NCI-H1105 treated with DMSO at 0.1 percent for 48 hours (cell line): ENCODE measurements at places on chromosomes 7 and 10.

DNA sequence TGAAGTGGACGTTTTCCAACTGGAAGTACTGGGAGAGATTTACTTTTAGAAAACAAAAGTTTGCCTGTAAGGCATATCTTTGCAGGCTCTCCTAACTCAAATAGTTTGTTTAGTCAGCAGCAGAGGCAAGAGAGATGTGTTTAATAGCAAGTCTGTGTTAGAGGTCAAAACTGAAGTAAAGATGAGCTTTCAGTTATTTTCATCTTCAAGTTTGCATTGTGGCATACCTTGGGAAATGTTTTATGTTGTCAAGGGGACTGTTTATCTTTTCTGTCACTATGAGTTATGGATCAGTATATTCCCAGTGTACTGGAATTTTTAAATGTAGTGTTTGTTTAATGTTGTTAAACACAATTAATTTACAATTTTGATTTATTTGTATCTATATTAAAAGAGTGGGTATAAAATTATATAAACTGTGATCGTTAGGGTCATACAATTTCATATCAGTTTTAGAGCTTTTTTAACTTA, 169.7 kb upstream of the PPP1R3A start:
- no peak for DNase-seq

GRCh38 chr10:47424231-47424630, 40.1 kb upstream of the ZNF488 start:
- DNase-seq = no peak

DNA sequence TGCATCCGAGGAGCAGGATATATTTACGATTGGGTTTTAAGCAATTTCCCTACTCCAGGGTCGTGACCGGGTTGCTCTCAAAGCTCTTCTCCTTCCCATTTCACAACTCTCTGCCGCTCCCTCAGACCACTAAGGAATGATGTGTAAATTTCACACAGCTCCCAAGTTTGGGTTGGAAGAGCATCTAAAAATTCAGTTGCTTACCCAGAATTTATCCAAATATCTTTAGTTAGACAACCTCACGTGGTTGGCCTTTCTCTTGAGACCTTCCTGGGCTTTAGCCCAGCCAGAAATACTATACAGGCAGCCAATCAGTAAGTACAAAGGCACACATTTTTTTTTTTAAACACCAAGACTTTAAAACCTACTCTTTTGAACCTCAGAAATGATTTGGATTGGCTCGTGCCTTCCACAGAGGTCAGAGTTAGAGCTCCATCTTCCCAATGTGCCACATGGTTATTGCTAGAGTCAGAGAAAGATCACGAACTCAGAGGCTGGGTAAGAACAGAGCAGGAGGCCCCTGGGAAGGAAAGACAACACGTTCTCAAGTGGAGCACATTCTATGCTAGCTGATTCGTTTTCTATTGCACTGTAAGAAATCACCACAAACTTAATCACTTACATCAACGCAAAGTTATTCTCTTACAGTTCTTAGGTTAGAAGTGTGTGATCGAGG, 335.4 kb upstream of the MGMT start:
- no peak for DNase-seq

DNA sequence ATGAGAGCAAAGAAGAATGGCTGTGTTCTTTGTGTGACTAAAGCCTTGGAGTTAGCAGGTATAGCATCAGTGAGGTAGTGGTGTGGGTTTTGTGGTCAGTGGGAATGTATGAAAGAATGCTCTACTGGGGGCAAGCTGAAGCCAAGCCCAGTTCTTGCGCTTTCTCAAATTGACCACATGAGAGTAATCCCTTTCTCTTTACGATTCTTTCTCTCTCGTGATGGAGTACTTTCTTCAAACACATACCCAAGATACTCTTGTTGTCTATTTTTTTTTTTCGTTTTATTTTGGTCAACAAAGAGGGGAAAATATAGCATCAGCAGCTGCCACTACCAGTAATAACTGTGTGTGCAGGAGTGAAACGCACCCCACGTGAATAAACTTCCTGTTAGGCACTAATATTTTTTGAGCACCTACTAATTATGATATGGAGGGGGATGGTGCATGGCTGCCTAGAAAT, 8.4 kb upstream of the PANK1 start:
- DNase-seq = no peak

GRCh38 chr10:101293007-101293723, 60.8 kb upstream of the BTRC start:
- DNase-seq = peak; percentile 69

DNA sequence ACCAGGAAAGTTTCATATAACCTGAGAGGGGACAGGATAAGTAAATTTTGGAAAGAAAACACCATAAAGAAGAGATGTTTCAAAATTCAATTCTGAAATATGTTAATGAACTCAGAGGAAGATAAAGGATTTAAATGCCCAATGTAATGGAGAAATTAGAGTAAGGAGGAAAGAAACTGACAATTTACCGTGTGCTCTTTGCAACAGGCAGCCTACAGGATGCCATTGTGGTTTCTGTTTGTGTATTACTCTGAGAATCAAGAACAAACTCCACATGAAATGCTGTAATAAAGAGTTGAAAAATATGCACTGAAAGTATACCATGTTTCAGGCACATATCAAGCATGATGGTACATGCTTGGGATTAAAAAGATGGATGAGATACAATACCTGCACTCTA, 44.8 kb upstream of the GLCCI1 start:
- DNase-seq = no peak

- DNase-seq = no peak
These were observed 8.0 kb downstream of the SEPHS1 start for GRCh38 chr10:13340068-13340467.
